Fibroblast of skin of scalp (primary cell): ENCODE measurements at places on chromosomes 3 and 15.
A peak's percentile ranks its signal among the peaks of the same experiment; 100 is the strongest.

GRCh38 chr15:92901072-92901761 is 1.1 kb downstream of the CHD2 start:
- DNase-seq, result no peak

- no peak for DNase-seq
These were observed 6.5 kb downstream of the TWF2 start for GRCh38 chr3:52232279-52233107.

DNA sequence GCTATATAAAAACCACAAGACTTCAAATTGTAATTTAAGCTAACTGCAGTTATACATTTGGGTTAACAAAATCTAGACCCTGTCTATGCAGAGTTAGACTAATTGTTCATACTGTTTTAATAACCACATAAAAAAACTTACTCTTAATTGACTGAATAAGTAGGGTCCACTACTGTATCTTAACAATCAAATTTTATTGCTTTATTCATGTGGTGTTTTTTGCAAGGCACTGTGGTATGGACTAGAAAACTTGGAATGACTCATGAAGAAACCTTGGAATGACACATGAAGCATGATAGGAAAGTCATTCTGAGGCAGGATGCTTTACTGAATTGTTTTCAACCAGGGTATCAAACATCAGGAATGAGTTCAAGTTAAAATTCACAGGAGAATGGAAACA is 2.3 kb downstream of the SERP1 start:
- peak; percentile 61 for DNase-seq

GRCh38 chr15:85579957-85580694 is 199.7 kb downstream of the AKAP13 start:
- no peak for DNase-seq

GRCh38 chr3:40278791-40279190 is 30.7 kb upstream of the EIF1B start:
- DNase-seq, result no peak

GRCh38 chr3:183508821-183509220 is 46.7 kb downstream of the KLHL6 start:
- no peak for DNase-seq

- DNase-seq, result peak; percentile 68
These were observed 556.3 kb upstream of the TBL1XR1 start for GRCh38 chr3:177753451-177754155.

DNA sequence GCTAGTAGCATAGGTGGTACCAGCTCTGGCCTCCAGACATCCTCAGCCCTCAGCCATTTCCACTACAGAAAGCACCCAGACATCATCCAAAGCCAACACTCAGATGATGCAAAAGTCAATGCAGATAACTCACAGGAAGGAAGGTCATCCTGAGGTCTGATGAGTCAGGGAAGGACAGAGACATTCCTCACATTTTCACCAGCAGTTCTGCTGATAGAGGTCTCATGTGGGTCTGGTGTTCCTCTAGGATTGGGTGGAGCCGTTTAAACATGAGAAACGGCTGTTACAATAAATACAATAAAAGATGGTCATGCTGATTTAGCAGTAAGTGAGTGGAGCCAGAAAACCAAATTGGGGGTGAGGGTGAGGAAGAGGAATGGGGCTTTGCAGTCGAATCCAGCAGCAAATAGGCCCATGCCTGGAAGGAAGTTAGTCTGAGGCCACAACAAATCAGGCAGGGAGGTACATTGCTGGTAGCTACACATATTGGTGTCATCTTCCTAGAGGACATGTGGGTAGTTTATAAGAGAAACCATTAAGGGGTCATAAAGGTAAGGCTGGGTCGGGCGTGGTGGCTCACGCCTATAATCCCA is 33.3 kb upstream of the FLNB start:
- peak; percentile 99 for DNase-seq

DNA sequence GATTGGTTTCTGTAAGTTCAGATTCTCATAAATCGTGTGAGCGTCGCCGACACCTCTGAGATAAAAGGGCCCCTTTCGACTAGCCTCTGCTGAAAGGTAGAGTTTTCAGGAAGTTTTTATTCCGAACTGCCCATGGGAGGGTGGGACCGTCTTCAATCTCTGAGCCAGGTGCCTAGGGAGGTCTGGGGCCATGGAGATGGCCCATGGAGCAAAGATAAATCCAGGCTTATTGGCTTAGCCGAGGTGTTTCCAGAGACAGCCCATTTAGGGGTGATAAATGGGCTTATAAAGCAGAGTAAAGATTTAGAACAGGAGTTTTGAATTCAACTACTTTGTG is 442 bp downstream of the QTRT2 start:
- no peak for DNase-seq

DNA sequence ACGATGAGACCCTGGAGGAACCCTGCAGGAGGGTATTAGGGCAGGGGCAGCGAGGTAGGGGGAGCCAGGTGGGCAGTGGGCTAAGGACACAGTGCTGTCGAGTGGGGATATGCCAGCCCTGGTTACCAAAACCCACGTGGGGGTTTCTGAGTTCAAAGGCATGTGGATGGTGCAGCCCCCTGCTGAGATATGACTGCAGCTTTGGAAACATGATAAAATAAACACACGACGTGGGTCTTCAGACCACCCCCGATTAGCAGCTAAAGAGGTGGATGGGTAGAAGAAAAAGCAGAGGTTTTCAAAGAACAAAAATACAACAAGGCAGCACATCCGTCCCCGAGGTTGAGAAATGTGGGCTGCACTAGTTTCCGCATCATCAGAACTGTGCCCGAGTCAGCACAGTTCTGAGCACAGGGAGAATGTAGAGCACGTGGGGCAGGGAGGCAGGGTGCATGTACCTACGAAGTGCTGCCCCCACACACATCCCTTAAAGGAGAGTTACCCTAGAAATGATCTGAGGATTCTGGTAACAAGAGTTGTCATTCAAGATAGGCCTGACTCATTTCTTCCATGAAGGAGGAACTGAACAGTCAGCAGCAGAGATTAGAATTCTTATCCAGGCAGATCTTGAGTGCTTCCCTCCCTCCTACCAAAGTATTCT is 121.3 kb downstream of the RPLP1 start:
- peak; percentile 44 for DNase-seq

- no peak for DNase-seq
These were observed 732.4 kb upstream of the GBE1 start for GRCh38 chr3:82493858-82494257.

- DNase-seq, result no peak
These were observed 249.0 kb downstream of the TLE3 start for GRCh38 chr15:69848551-69849231.

DNA sequence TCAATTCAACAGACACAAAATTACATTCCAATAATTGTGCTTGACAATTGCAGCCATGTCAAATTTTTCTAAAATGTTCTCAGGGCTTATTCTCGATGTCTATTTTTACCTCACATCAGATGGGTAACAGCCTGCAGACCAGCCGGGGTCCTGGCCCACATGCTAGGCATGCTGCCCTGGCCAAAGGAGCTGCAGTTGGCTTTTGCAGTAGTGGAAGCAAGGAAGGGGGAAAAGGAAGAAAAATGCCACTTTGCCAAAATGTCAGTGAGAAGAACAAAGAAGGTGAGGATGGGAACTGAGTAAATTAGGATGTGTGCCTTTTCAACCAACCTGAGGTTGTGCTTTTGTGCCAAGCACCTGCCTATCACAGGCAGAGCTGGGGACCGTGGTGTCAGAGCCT is 161.0 kb downstream of the FOXB1 start:
- DNase-seq, result no peak

DNA sequence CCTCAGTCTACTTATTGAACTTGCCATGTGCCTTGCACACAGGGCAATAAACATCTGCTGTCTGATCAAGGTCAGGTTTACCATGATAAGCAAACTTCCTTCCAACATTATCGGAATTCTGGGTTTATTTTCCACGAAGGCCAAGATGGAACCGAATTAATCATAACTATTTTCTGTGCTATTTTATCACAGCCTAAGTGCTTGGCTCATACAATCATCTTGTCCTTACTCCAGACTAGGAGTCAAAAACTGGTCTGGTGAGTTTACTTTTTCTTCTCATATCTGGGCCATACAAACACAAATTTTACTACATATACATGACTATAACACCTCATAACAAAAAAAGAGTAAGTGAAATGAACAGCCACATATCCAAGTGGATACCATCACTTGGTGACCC is 2.3 kb downstream of the FBN1 start:
- no peak for DNase-seq

- no peak for DNase-seq
These were observed 58.3 kb downstream of the SLCO3A1 start for GRCh38 chr15:91911844-91912243.

GRCh38 chr15:89653578-89653977 is 1.7 kb downstream of the KIF7 start:
- no peak for DNase-seq

- DNase-seq, result no peak
These were observed 6.3 kb downstream of the XIRP1 start for GRCh38 chr3:39185959-39186691.

- no peak for DNase-seq
These were observed 22.2 kb downstream of the SEMA3G start for GRCh38 chr3:52422669-52423068.

GRCh38 chr15:48930735-48931134 is 33.0 kb downstream of the SHC4 start:
- DNase-seq, result no peak

DNA sequence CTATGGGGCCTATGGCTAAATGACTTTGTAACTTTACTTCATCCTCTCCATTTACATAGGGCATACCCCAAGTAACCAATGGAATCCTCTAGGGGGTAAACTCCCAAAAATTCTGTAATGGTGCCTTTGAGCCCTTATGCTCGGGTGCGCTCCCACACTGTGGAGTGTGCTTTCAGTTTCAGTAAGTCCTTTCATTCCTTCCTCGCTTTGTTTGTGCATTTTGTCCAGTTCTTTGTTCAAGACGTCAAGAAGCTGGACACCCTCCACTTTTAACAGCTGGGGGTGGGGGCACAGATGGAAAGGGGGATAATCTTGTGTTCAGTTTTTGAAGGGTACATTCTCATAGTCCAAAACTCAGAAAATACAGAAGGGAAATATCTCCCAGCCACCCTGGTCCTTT is 84.4 kb upstream of the C2CD4B start:
- DNase-seq, result no peak

- DNase-seq, result no peak
These were observed 5.3 kb upstream of the CTNNB1 start for GRCh38 chr3:41193794-41194539.

- no peak for DNase-seq
These were observed 20.3 kb downstream of the FBLN2 start for GRCh38 chr3:13569201-13569600.

GRCh38 chr3:182294696-182295095 is 498.6 kb upstream of the ATP11B start:
- peak; percentile 36 for DNase-seq

DNA sequence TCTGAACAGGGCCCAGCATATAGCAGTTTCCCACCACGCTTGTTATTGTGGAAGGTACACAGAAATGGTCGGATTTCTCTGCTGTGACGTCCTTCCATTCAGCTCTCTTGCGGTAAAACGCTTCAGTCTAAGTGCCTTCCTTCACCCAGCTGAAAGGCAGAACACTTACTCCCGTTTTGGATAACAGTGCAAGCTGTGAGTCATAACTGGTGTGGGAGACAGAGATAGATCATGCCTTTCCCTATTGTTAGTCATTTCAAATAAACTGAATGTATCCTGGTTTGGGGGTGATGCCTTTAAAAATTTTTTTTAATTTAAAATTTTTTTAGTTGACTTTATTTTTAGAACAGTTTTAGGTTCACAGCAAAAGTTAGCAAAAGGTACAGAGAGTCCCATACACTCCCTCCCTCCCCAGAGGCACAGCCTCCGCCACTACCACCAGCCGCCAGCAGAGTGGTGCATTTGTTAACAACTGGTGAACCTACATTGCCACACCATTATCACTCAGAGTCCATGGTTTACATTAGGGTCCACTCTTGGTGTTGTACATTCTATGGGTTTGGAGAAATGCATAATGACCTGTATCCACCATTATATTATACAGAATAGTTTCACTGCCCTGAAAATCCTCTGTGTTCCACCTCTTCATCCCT is 94.9 kb upstream of the NSMCE3 start:
- peak; percentile 84 for DNase-seq

- peak; percentile 54 for DNase-seq
These were observed 31.5 kb upstream of the MLF1 start for GRCh38 chr3:158539414-158540014.

- no peak for DNase-seq
These were observed 464.8 kb downstream of the EPHA3 start for GRCh38 chr3:89572261-89572660.

- peak; percentile 86 for DNase-seq
These were observed 19.0 kb downstream of the STOML1 start for GRCh38 chr15:73972984-73973682.

DNA sequence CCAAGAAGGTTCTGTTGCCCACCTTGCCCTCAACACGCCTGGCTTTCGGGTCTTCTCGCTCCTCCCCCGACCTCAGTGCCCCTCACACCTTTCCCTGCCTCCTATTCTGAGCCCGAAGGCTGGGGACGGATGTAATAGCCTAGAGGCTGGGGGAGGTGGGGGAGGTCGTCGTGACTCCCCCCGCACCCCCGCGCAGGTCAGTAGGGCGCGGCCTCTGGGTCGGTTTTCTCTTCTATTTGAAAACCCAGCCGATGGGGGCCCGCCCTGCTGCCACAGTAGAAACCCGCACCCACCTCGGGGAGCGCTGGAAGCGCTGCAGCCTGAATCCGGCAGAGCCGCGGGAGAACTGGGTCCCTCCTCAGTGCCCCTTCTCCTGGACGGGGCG is 1.0 kb upstream of the RBPMS2 start:
- DNase-seq, result no peak

DNA sequence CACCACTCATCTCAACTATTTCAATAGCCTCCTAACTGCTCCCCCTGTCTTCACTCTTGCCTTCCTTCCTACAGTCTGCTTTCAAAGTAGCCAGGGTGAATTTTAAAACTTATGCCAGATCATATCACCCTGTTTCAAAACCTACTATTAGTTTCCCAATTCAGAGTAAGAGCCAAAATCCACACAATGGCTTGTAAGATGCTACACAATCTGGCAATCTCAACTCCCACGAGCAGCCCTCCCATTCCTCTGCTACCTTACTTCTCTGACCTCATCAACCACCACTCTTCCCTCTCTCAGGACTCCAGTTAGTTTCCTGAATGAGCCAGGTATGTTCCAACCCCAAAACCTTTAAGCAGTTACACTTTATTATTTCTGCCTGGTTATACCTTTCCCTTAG is 62.5 kb downstream of the VPS13C start:
- DNase-seq, result no peak
